Activated CD4-positive, alpha-beta memory T cell treated with anti-CD3 and anti-CD28 coated beads, Interleukin-2, amount 10 ng/mL, durations not matched to agents 7 days and 5 days (primary cell): ENCODE measurements at places on chromosomes 5 and 9.

DNA sequence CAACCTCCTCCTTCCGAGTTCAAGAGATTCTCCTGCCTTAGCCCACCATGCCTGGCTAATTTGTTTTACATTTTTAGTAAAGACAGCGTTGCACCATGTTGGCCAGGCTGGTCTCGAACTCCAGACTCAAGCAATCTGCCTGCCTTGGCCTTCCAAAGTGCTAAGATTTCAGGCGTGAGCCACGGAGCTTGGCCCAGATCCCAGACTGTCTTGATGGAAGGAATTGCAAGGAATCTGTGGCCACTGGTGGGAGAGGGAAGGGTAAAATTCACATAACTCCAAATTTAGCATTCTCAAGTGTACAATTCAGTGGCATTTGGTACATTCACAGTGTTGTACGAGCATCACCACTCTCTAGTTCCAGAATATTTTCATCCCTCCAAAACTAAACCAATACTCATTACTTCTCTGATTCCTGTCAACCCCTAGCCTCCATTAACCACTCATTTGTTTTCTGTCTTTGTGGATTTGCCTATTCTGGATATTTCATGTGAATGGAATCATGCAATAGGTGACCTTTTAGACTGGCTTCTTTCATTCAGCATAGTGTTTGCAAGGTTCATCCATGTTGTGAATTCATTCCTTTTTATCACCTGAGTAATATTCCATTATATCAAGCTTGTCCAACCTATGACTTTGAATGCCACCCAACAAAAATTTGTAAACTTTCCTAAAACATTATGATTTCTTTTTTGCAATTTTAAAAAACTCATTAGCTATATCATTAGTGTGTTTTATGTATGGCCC is 8.9 kb upstream of the MYO10 start:
- no peak for DNase-seq

- no peak for DNase-seq
Measured at GRCh38 chr9:115034801-115035200, 83.2 kb downstream of the TNC start.

- no peak for DNase-seq
Measured at GRCh38 chr9:128393145-128393775, 22.1 kb downstream of the URM1 start.

DNA sequence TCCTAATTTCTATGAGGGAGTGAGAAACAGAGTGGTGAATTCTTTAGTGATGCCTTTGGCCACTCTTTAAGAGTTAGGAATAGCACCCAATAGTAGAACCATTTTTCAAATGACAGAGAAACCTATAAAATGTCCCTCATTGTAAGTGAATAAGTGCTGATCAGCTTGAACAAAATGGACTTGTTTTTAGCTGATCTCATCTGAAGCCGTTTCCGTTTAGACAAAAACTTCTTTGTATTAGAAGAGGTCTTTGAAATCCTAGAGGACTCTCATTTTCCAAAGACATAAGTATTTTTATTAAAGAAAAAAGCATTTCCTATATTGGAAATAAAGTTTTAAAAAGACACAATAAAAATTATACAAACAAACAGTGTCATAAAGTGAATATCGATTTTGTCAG is 273.9 kb downstream of the ARHGEF28 start:
- DNase-seq, result no peak

- DNase-seq, result no peak
Measured at GRCh38 chr9:28289746-28290145, 716.5 kb upstream of the C9orf72 start.

DNA sequence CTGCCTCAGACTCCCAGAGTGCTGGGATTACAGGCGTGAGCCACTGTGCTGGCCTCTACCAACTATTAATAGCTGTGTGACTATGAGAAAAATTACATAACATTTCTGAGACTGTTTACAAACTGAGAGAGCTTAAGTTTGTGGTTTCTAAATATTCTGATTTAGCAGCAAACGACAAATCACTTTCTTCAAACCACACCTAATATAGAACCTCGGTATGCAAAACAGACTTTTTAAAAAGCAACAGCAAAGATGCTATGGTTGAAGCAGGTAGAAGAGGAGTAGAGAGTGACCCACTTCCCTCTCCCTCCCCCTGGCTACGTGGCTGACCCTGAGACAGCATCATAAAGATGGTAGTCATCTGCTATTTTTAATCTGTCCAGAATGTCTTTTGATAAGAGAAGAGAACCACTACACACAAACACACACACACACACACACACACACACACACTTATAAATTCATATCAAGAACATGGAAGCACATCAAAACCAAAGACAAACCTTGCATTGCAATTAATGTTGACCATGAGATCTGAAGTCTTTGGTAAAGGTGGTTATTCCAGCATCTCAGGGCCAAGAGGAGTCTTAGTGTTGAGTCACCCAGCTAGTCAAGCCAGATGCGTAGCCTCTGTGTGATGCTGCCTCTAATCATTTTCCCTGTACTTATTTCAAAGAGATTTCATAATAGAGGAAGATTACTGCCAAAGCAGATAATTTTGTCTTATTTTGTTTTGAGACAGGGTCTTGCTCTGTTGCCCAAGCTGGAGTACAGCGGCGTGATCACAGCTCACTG is 58.1 kb upstream of the TMEM215 start:
- DNase-seq, result no peak

DNA sequence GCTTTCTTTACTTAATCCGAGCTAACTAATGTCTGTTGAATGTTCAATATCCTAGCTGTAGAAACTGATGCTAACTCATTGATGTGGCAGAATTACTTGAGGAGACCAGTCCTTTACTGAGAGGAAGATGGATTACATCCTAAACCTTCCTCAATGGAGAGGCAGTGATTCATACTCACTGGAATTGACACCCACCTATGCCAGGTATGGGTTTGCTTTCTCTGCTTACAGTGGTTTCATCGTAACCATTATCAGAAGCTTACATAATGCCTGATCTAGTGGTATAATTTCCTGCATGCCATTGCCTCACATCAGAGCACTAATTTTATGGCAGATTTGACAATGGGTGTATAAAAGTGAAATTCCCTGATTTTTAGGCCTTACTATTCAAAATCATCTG is 384.7 kb downstream of the ANXA1 start:
- no peak for DNase-seq

DNA sequence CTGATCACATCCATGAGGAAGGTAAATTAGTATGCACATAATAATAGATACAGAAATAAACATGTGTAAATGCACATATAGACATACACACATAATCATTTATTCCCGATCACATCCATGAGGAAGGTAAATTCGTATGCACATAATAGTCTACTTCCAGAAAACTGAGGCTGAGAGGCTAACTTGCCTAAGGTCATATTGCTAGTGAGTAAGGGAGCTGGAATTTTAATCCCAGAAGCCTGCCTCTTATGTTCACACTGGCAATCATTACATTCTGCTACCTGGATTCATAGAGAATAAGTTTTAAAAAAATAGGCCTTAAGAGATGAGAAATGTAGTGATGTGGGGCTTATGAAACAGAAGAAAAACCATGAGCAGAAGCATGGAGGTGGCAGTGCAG is 716.3 kb downstream of the BRINP1 start:
- DNase-seq, result no peak

DNA sequence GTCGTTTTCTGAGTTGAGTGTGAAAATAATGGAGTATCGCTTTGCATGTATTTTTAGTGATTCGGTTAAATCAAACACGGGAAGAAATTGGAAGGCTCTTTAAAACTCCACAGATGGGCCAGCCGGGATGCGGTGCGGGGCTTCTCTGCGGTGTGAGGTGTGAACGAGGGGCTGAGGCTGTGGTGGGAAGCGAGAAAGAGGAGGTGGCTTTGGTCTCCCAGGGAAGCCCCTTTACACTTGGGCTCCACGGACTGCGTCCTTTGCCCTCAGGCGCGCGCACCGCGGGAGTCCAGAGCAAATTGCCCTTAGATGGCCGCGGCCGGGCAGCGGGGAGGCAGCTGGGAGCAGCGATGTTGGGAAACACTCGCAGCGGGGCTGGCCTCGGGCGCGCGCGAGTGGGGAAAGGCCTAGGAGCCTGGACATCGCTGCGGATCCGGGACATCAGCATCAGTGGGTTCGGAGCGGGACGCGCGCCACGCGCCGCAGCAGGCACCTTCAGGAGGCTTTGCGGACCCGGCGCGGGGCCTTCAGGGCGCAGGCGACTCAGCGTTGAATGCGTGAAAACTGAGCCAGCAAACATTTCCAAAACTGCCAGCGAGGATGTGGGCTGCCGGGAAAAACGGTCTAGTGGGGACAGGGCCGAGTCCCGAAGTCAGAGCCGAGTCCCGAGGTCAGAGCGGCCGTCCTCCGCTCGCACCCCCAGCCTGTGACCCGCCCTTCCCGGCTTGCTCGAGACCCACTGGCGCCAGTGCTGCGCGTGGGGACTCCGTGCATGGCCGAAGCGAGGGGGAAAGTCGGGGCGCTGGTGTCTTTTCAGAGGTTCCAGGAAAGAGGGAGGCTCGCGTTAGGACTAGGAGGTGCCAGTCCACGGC is 6.5 kb downstream of the IRX1 start:
- no peak for DNase-seq

- DNase-seq, result no peak
Measured at GRCh38 chr5:176436656-176437055, 11.5 kb upstream of the FAF2 start.

GRCh38 chr9:133374612-133375115 is 1.2 kb downstream of the SURF4 start:
- peak; percentile 37 for DNase-seq

GRCh38 chr9:130530938-130531337 is 48.4 kb upstream of the FUBP3 start:
- no peak for DNase-seq

DNA sequence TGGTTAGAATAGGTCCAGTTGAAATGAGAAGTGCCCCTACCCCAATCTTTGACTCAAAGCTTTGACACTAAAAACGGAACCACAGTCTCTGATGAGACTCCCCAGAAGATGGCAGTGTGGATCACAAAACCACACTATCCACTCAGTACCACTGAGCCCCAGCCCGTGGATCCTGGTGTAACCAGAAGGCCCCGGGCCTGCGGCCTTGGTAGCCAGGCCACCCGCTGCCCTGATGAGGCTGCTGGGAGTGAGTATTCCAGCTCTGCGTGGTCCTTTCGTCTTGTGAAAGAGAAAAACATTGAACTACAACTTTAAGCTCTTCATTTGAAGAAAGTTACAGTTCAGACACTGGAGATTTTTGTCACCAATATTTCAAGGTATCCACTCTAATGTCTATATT is 42.2 kb upstream of the FBP1 start:
- DNase-seq, result peak; percentile 60

- DNase-seq, result no peak
Measured at GRCh38 chr5:1448511-1449011, 3.3 kb upstream of the SLC6A3 start.

DNA sequence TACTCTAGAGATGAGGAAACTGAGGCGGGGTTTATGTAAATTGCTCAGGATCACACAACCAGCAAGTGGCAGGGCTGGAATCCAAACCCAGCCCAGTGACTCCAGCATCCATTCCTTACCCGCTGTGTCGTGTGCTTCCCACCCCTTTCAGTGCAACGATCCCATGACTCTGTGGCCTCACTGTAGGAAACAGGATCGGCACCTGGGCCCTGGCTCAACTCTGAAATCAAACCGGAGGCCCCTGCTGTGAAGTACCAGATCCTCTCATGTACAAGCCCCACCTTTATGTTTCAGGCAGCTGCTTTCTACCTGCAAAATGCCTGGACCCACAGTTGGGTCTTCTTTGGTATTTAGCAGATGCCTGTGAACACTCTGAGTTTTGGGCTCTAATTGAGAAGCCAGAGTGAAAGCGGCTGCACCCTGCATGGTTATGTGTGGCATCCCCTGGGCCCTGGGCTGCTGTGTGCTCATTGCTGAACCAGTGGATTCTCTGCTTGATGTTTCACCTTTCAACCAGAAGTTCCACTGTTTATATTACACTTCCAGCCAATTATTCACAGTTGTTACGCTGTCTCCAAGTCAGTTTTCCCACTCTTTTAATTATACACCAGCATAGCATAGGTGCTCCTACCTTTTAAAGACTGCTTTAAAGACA is 36.7 kb downstream of the ABLIM3 start:
- DNase-seq, result no peak

DNA sequence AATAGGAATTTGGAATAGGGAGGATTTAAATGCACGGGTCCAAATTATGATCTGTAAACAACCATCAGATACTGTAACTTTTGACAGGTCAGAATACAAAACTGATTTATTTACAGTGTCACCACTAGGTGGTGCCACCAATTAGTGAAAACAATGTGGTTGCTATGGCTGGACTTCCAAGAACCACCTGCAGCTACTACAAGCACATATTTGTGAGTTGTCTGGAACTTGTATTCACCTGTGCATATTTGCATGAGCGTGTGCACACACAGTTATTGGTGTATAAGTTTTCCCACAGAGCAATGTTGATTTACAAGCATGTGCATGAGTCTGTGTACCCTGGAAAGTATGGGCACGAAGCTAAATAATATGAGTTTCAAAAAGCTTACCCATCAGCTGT is 3.0 kb upstream of the HRCT1 start:
- DNase-seq, result peak; percentile 32

DNA sequence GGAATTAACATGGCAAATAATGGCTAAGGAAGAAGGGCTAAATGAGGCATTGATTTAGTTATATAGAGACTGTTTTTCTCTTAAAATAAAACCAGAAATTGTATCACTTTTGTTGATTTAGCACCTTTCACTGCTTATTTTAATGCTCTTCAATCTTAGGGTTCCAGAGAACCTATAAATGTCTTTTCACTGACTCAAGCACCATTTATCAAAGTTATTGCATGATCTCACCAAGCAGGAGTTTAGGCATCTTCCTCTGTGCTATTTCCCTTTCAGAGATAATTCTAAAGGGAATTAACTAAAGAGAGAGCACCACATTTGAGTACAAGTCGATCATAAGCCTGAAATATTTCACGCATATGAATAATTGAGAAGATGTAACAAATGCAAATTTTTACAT is 357.1 kb downstream of the CDH18 start:
- DNase-seq, result no peak

DNA sequence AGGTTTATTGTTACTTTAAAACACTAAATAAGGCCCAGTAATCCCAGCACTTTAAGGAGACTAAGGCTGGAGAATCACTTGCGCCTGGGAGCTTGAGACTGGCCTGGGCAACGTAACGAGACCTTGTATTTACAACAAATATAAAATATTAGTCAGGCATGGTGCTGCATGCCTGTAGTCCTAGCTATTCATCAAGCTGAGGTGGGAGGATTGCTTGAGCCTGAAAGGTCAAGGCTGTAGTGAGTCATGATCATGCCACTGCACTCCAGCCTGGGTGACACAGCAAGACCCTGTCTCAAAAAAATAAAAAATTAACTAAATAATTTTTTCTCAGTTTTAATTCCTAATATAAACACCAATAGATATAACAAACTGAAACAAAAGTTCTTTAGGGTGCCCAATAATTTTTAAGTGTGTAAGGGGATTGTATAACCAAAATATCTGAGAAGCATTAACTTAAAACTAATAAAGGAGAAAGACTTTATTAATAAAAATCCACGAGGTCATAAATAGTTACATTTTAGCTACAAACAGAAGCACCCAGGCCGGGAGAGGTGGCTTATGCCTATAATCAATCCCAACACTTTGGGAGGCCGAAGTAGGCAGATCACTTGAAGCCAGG is 32.7 kb downstream of the FAM13B start:
- no peak for DNase-seq
